ENCODE measurements at places on chromosomes 4 and X.

- no peak for DNase-seq
Observed at GRCh38 chrX:129761596-129761995, 18.2 kb upstream of the SASH3 start.

GRCh38 chrX:3191796-3192195 lies 150.5 kb downstream of the ARSF start:
- DNase-seq = no peak

- DNase-seq = no peak
Observed at GRCh38 chrX:140229191-140229590, 263.9 kb upstream of the CXorf66 start.

- no peak for DNase-seq
Observed at GRCh38 chrX:44314808-44315207, 28.7 kb downstream of the EFHC2 start.

GRCh38 chrX:108019382-108019875 lies 25.4 kb upstream of the VSIG1 start:
- DNase-seq = peak; percentile 26

GRCh38 chr4:138835832-138836533 lies 179.6 kb upstream of the NOCT start:
- DNase-seq = no peak

DNA sequence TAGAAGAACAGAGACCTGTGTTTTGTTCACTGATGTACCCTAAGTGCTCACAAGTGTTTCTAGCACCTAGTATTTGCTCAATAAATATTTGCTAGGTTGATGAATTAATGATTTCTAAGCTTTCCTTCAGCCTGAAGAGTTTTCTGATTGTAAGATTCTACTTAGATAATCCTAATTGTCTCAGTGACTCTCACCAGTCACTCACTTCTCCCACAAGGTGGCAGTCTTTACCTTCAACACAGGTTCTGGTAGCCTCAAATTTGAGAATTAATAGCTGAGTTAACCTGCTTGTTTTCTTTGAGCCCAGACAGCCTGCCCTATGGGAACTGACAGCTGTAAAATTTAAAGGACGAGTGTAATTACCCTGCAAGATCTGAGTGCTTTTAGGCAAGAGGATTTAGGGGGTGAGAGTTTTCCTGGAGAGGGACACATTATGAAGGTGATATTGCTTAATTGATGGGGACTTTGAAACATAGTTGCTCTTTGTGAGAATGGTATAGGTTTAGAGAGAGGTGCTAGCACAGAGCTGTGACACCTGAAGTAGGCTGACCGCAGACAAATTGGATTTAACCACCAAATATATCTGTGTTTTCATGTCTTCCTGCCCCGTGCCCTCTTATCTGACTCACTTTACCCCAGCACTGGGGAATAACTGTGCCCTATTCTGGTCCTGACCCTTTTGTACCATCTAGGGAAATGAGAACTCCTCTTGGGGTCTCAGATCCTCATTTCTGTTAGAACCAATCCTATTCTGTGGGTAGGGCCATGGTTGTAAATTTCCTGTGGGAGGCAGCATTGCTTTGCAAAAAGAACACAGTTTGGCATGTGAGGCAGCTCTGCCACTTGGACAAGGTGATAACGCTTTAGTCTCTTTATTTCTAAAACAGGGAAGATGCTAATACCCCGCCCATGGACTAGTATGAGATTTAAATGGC lies 27.7 kb downstream of the CD38 start:
- DNase-seq = no peak
